ENCODE measurements at places on chromosomes 6 and 20.

- no peak for DNase-seq
Observed at GRCh38 chr6:1574890-1575209, 34.9 kb upstream of the FOXC1 start.

DNA sequence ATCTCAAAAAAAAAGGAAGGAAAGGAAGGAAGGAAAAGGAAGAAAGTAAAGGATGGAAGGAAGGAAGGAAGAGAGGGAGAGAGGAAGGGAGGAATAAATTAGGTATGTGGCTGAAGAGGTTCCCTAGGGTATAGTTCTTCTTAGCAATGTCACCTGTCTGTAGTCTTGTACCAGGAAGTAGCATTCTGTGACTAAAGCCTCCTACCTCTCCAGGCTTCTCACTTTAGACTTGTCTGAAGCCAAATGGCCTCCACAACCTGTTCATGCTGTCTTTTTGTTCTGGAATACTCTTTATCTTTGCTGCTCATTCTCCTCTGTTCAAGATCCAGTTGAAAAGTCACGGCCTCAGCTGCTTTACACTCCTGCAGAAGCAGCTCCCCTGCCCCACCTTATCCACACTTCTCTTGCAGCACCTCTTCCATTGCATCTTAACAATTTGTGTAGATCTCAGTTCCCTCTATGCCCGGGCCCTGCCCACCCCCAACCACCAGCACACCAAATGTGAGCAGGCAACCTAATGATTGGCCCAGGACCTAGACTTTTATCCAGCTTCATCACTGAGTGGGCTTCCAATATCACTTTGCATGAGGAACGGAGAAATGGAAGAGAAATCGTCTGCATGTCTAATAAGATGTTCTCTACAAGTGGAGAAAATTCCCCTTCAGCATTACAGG, 19.1 kb downstream of the GCNT2 start:
- no peak for DNase-seq

GRCh38 chr20:32282461-32282860, 5.0 kb downstream of the KIF3B start:
- no peak for DNase-seq

GRCh38 chr6:54010340-54011276, 100.6 kb upstream of the MLIP start:
- DNase-seq: no peak

GRCh38 chr6:159038914-159039884, 5.6 kb downstream of the TAGAP start:
- DNase-seq: peak; percentile 93

DNA sequence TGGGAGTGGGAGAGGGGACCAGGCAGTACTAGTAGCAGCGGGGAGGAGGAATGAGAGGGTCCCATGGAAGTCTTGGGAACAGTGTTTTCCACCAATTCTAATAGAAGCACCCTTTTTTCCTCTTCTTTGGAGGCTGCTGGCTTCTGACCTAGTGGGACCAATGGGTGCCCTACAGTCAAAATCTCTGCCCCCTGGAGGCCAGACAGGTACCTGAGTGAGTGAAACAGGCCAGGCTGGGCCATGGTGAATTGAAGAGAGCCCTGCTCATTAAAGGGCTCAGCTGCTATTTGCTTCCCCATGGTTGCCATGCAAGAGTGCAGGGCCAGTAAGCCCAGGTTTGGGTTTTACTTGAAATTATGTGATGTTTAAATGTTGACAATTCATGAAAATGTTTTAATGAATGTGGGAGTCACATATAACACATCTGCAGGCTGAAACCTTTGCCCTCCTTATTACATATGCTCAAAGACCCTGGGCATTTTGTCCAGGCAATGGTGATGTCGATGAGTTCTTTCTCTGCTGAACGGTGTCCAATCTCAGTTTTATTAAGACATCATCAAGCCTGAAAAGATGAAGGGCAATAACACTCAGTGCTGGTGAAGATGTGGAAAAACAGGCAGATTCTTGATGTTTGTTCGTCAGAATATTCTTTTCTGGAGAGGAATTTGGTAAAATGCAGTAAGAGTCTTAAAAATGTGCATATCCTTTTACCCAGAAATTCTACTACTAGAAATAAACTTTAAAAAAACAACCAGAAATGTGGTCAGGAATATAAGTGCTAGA, 42.3 kb upstream of the OCSTAMP start:
- DNase-seq: no peak

DNA sequence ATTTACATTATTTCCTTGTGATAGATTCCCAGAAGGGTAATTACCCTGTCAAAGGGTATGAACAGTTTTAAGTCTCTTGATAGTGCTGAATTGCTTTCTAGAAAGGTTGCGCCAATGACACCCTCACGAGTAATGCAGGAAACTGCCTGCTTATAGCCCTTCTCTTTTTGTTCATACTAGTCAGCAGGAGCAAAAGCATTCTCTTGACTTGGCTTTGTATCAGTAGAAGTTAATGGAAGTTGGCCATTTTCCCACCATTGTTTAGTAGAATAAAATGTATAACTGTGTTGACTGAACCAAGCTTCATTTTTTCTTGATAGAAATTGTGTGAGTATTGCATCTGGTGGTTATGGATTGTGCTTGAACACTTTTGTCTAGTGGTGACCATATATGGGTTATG, 100.1 kb downstream of the FARS2 start:
- DNase-seq: peak; percentile 14

GRCh38 chr6:9458424-9458823, 956.5 kb downstream of the TFAP2A start:
- no peak for DNase-seq

DNA sequence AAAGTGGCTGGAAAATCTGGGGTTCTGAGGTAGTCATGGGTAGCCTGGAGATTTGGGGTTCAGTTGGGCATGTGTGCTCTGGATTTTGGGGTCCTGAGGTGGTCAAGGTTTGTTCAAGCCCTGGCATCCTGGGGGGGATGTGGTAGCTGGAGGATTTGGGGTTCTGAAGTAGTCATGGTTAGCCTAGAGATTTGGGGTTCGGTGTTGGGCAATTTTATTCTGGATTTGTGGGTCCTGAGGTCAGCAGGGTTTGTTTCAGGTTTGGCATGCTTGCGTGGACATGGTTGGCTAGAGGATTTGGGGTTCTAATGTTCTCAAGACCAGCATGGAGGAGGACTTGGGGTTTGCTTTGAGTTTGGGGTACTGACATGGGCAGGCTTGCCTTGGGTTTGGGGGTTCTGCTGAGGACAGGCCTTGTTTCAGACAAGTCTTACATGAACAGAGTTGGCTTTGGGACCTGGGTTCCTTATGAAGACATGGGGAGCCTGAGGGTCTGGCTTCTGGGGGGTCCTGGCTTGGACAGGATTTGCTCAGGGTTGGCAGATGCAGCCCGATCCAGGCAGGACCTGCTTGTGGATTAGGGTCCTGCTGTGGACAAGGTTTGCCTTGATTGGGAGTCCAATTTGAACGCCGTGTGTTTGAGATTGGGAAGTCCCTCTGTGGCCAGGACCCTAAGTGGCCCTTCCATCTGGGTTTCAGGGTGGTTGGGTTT, 906 bp downstream of the ANKRD60 start:
- no peak for DNase-seq

DNA sequence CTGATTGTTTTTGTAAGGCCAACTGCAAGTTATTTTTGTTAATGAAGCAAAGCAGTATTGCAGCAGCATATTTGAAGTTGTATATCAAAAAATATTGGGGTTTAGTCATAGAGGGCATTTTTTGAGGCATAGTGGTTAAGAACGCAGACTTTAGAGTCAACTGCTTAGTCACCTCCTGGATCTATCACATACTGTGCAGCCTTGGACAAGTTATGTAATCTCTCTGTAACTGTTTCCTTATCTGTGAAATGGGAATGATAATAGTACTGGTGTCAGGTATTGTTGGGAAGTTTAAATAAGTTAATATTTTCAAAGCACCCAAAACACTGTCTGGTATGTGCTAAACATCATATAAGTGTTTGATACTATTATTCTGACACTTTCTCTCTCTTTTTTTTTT, 27.2 kb upstream of the EFHC1 start:
- DNase-seq: peak; percentile 10

GRCh38 chr6:31945507-31946369, at the start of gene CFB:
CFB (plus strand) TSS chr6:31946095; CDS start chr6:31946222, 127 bp downstream.
- DNase-seq: peak; percentile 92

- peak; percentile 49 for DNase-seq
Observed at GRCh38 chr20:8272766-8273165, 140.7 kb downstream of the PLCB1 start.

- no peak for DNase-seq
Observed at GRCh38 chr6:31640612-31641011, 11.8 kb downstream of the BAG6 start.

DNA sequence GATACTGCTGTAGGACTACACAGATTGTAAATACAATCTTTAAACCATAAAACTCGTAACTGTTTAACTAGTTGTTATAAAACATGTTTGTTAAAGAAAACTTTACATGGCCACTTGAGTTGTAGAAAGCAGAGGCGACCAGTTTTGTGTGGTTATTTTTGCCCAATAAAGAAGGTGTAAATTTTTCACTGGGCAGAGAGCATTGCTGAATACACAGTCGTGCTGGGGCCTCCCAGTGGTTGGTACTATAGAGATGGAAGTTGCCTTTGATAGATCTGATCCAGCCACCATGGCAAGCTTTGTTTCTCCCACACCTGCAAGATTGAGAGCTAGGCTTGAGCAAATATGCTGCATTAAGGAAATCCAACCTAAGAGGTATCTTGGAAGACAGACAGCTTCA, 34.0 kb upstream of the YWHAB start:
- no peak for DNase-seq

DNA sequence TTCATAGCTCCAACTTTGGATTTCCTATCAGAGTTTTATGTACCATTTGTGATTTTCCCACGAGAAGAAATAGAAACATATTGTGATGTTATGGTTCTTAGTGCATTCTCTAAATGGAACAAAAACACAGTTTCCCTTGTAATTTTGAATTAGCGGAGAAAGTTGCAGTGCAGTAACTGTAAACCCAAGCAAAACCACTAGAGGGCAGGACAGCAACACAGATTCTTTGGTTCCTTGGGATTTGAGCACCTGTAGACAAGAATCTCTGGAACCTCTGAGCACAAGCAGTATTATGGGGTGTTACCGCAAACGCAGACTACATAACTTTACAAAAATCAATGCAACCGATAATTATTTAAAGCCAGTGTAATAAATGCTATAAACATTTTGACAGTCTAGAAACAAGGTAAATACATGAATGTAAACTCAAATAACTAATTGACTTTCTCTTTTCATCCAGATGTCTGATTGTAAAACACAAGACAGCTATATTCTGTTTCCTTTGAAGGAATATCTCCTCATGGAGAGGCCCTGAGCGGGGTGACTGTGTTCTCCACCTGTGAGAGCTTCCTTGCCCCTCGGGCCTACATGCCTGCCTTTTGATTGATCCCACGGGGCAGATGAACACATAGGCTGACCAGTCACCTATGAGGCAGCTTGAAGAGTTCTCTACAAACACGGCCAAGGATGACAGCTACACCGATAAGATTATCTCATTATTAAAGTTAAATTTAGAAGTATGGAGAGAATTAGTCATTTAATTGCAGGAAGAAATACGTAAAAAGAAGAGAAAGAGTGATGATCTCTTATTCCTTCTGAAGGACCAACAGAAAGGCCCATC, 67.5 kb upstream of the COL21A1 start:
- DNase-seq: peak; percentile 35

GRCh38 chr6:49003348-49003747, 459.7 kb downstream of the MMUT start:
- DNase-seq: no peak

GRCh38 chr20:49955167-49955566, 19.0 kb downstream of the RNF114 start:
- DNase-seq: no peak

DNA sequence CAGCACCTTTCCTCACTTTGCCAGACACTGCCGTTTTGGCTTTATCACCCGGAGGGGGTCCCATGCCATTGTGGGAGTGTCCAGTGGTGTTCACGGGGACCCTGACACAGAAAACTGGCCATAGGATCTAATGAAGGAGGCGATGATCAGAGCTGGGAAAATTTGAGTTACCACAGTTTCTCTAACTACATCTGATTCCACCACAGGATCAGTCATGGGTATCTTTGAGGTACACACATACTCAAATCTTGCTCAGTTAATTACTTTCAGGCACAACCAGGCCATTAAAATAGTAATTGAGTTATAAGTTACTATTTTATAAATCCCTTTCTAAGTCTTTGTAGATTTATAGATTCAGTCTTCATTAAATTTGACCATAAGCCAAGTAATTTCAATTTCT, 215.1 kb downstream of the PRL start:
- DNase-seq: no peak

DNA sequence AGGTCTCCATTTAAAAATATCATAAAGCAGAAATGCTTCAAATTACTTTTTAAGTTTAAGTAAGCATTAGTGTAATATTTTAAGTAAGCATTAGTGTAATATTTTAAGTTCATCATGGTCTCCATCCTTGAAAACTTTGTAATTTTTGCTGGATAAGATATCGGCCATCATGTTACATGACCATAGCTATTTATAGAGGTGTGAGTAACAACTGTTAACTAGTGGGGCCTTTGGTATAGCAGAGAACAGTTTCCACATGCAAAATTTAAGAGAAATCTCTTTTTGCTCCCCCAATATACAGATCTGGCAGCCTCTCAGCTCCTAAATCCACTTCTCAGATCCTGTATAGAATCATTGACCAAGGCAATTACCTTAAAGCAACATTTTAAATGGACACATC, 468 bp downstream of the TRDN start:
- DNase-seq: no peak

DNA sequence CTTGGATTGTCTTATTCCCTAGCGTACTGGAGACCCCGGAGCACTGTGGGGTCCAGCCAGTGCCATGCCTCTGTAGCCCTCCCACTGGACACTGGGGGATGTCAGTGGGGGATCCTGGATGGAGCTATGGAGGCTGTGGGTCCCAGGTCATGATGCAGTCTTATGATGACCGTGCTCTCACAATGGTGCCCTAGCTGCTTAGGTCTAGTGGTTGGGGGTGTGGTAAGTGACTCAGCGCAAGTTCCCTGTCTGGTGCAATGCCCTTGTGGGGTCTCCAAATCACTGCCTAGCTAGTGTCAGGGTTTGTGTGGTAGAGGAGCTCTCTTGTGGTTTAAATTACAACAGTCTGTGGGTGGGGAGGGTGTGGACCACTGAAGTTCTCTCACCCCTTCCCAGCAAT, 135.4 kb downstream of the CDC5L start:
- peak; percentile 18 for DNase-seq

GRCh38 chr20:48544402-48545339, 283.1 kb downstream of the PREX1 start:
- DNase-seq: no peak

DNA sequence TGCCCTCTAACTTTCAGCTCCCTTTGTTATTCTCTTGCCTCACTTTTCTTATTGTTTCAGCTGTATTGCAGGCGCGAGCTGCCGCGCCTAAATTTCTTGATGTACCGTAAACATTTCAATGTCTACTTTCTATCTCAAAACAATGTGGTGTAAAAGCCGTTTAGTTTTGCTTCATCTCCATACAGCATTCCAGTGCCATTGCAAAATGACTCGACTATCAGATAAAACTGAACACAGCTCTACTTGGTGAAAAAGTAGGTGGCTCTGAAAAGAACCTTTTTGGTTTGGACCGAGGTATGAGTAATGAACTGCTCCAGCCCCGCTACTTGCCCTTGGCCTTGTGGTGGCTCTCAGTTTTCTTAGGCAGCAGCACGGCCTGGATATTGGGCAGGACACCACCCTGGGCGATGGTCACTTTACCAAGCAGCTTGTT, 74.6 kb downstream of the OR2B2 start:
- DNase-seq: no peak

GRCh38 chr20:53795170-53795569, 201.5 kb upstream of the ZNF217 start:
- no peak for DNase-seq

GRCh38 chr20:52518735-52519134, 327.2 kb upstream of the ZFP64 start:
- DNase-seq: no peak
